ENCODE measurements at places on chromosomes 13 and 19.

DNA sequence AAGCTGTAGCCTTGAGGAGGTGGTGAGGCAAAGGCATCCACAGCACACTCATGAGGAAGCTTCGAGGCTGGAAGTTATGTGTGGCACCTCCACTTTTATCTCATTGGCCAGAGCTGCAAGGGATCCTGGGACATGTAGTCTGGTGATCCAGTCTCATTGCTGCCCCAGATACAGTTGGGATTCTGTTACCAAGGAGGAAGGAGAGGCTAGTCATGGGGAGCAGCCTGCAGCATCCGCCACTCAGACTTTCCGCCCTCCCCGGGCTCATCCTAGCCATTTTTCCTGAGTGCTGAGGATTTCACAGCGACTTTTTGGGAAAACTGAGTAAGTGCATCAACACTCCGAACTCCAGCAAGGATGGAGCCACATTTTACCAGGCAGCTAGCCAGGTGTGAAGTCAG is 74.4 kb downstream of the DPF1 start:
- DNase-seq = no peak

GRCh38 chr13:72221276-72221962 is 354.4 kb upstream of the DACH1 start:
- no peak for DNase-seq

GRCh38 chr13:32666990-32667571 is 80.8 kb downstream of the PDS5B start:
- DNase-seq = no peak

DNA sequence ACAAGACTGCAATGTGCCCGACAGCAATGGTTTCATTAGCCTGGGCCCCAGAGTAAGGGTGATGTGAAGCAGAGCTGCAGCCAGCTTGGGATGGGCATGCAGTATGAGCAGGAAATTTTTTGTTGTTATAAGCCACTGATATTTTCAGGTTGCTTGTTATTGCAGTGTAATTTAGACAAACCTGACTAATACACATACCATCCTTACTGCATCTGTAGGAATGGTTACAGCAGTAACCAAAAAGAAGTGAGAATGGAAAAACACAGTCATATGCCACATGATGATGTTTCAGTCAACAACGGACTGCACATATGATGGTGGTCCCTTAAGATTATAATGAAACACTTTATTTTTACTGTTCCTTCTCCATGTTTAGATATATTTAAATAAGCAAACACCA is 8.6 kb upstream of the POMP start:
- no peak for DNase-seq

- no peak for DNase-seq
Measured at GRCh38 chr13:70339738-70340137, 231.5 kb upstream of the KLHL1 start.

GRCh38 chr13:51825165-51825592 is 19.8 kb downstream of the TMEM272 start:
- DNase-seq = no peak

GRCh38 chr13:112771877-112772538 is 82.2 kb downstream of the ATP11A start:
- DNase-seq = no peak
